ENCODE measurements at places on chromosomes 2 and 18.

GRCh38 chr18:41266616-41267015 lies 688.4 kb upstream of the PIK3C3 start:
- no peak for DNase-seq

DNA sequence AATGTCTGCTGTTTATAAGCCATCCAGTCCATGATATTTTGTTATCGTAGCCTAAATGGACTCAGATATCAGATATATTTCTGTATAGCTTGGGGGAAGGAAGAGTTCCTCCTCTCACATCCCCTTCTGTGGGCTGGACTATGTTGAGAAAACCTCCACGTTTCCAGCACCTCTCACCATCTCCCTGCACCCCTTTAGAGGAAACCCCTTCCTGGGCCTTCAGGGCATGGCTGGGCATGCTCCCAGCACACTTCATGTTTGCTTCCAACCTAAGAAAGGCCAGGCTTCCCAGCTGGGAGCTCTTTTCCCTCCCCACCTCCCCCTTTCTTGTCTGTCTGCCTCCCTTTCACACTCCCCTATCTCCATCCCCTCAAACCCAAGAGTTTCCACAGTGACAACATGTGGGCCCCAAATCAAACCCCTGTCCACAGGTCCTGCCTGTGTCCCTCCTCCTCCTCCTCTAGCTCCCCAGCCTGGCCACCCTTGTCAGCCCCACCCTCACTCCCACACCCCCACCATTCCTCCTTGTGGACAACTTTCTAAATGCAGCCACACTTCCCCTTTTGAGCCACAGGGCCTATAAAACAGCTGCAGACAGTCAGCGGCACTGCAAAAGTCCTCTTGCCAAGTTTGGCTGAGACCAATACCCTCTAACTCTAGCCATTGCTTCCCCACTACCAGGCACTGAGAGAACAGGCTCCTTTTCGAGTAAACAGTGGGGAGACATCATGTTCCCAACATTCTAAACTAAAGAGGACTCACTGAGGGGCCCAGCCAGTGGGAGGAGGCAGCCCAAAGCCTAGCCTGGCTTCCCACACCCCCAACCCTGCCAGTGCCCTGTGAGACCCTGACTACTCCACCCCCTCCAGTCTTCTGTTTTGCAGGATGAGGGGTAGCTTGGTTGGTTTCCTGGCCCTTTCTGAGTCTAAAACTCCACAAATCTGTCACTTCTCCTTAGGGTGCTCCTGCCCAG lies 120.5 kb downstream of the ZFP36L2 start:
- no peak for DNase-seq

- no peak for DNase-seq
Measured at GRCh38 chr18:12282442-12283039, 25.5 kb upstream of the TUBB6 start.

DNA sequence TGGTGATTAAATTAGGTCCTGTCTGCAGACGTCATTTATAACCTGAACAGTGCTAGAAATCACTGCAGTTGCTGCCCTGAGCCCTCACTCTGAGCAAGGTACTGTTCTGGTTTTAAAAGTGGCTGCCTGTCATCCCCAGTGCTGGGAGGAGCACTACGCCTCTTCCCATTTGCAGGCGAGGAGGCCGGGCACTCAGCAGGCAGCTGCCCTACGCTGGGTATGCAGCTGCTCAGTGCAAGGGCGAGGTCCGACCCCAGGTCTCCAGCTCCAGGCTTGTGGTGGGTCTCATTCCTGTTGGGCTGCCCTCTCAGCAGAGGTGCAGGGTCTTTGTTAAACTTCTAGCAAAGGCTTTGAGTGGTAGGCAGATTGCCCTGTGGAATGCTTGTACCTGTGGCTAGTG lies 15.7 kb downstream of the CNDP2 start:
- DNase-seq, result no peak

DNA sequence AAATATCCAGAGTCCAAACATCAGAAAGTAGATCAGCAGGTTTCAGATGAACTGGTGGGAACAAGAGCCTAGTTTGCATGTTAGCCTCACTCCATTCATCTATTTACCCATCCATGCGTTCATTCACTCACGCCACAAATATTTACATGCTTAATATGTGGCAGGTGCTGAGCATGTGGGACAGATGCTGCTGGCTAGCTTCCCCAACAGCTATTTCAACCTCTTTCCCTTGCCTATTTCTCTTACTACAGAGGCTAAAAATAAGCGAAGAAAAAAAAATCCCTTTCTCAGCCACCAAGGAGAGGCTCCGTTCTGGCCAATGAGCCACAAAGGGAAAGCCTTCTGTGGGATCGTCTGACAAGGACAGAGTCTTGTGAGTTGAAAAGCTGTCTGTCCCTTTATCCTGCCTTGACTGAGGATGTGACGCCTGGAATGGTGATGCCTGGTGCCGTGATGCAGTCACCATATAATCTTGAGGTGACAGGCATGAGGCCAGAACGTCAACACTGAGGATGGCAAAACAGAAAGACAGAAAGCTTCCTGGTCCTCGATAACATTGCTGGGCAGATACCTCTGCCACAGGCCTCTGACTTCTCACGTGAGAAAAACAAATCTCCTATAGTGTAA lies 78.2 kb downstream of the KCTD1 start:
- no peak for DNase-seq

DNA sequence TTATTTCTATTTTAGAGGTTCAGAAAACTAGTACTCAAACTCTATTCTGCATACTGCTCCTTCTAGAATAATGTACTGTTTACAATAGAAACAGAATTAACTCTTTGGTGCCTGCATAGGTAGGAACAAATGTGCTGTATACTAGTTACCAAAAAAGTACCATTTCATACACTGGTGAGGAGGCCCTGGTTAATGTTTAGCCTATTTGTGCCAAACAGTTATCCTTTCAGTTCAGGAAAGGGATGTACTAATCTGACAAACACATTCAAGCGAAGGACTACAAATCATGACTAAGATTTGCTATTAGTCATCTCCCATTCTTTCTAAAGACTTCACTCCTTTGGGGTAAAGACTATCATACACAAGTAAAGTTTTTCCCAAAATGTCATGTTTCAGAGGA lies 47.4 kb downstream of the EXOC6B start:
- DNase-seq, result no peak

DNA sequence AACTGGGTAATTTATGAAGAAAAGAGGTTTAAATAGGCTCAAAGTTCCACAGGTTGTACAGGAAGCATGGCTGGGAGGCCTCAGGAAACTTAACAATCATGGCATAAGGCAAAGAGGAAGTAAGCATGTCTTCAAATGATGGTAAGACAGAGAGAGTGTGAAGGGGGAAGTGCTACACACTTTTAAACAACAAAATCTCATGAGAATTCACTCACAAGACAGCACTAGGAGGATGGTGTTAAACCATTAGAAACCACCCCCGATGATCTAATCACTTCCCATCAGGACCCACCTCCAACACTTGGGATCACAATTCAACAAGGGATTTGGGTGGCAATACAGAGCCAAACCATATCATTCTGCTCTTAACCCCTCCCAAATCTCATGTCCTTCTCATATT lies 34.9 kb downstream of the CFAP210 start:
- no peak for DNase-seq

DNA sequence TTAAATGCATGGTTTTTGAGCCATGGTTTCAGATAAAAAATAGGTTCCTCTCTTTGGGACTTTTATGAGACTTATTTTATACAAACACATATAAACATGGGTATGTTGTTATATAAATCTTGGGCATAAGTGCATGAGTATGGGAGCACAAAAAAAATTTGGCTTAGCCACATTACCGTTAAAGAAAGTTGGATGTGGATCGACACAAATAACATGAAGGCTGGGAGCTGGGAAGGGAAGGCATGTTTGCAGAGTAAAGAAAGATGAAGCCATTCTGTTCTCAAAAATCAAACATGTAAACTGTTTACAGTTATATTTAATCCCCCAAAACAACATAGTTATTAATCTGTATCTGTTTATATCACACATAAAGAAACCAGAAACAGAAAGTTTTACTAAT lies 313.8 kb downstream of the NRXN1 start:
- no peak for DNase-seq

DNA sequence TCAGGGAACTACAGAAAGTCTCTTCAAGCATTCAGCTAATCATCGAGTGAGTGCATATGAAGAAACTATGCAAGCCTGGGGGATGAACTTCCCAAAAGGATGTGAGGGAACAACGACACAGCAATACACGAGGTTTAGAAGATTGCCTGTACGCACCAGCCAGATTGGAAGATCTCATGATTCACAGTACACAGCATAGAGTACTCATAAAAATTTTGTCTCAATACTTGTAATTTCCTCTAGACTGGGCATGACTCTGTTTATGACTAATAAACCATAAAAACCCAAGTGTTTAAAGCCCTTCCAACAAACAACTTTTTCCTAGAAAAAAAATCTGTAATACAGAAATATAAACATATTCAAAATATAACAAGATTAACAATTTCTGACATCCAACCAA lies 279.7 kb downstream of the KCNJ3 start:
- no peak for DNase-seq

- no peak for DNase-seq
Measured at GRCh38 chr2:115552726-115553125, 1110.3 kb downstream of the DPP10 start.

DNA sequence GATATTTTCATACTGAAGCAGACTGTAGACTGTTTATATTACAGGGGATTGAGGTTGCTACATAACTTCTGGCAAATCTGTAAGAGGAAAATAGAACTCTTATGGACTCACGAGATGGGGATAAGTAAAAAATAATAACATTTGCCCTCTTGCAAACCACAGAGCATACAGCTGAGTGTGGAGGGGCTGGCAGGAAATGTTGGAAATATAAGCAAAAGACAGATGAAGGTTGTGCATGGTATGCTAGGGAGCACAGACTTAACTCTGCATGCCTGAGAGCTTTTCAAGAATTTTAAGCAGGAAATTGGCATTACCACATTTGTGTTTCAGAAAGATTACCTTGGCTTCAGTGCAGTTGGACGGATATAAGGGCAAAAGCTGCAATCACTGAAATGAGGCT lies 411.1 kb downstream of the RAD51AP2 start:
- no peak for DNase-seq

DNA sequence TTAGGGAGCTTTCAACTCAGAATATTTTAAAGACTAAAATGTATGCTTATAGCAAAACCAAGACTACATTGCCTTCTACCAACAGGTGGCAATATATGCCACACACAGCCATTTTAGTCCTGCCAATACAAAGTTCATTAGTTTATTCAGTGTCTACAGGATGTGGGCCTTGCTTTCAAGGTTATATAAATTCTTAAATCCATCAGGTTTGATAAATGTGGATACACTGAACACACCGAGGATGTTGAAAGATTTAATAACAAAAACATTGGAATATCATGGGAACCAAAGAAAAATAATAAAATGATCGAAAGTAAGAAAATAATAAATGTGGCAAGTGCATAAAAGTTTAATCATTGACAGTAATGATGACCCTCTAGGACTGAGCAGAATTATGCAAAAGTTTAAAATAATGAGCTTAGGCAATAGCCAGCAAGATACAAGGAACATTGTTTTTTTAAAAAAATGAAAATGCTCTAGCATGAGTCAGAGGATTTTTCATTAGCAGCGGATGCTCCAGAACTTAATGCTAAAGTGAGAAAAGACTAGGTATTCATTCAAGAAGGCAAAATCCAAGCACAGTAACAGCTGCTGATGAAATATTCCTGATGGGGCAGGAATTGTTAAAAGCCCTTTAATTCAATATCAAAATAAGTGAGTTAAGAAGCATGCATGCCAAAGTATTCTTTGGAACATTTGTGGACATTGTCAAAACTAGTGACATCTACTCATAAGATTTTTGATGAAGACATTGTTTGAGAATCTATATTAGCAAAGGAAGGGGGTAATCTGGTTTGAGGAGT lies 14.2 kb downstream of the SCN9A start:
- no peak for DNase-seq

DNA sequence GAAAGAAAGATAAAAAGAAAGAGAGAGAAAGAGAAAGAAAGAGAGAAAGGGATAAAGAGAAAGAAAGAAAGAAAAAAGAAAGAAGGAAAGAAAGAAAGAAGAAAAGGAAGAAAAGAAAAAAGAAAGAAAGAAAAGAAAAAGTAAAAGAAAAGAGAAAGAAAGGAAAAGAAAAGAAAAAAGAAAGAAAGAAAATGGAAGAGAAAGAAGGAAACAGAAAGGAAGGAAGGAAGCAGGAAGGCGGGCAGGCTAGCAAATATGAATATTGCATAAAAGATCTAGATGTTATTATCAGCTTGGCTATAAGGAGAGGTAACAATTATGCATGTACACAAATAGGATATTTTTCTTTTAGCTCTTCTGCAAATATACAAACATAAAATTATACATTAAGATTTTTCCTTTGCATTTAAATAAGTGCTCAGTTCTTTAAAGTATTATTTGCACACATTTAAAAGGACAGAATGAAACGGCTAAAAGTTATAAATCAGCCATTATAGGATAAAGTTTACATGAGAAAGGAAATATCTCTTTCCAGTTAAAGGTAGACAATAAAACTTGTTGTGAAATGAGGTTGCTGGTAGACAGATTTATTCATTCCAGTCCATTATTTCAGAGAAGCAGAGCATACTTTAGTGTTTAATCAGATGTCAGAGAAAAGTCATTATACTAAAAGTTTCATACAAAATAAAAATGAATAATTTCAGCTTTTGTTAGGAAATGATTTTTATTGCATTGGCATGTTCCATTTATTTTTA lies 511.4 kb downstream of the KCNJ3 start:
- no peak for DNase-seq

- no peak for DNase-seq
Measured at GRCh38 chr2:85987266-85988174, 98.7 kb upstream of the ST3GAL5 start.

DNA sequence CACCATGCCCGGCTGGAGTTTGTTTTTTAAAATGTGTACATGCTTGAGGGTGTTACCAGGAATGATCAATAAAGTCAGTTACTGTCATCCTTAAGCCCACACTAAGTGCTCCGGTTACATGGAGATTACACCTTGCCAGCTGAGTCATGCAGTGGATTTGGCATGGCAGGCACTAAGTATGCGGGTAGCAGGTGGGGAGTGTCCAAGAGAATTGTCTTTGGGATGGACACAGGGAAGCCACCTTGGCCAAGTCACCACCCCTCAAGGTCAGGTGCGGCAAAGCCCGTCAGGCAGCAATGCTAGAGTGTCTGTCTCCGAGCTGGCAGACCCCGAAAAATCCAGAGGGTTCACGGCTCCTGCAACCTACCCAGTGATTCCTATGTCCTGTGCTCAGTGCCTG lies 54.8 kb downstream of the GBX2 start:
- DNase-seq, result no peak

DNA sequence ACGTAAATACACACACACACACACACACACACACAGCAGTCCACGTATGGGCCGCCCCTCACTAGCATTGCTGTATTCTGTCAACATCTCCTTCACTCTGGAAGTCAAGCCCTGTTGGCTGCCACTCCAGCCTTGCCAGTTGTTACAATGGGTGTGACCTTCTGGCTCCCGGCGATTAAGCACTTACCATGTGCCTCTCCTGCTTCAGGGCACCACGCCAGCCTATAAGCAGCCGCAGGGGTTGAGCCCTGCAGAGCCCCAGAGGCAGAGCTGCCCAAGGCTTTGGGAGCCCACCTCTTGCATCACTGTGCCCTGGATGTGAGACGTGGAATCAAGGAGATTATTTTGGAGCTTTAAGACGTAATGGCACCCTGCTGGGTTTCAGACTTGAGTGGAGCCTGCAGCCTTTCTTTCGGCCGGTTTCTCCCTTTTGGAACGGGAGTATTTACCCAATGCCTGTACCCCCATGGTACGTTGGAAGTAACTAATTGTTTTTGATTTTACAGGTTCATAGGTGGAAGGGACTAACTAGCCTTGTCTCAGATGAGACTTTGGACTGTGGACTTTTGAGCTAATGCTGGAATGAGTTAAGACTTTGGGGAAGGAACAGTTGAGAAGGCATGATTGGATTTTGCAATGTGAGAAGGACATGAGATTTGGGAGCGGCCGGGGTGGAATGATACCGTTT lies 54.5 kb upstream of the ROCK2 start:
- DNase-seq, result no peak

- no peak for DNase-seq
Measured at GRCh38 chr2:225995796-225996461, 596.4 kb downstream of the NYAP2 start.

Measured in stimulated activated CD4-positive, alpha-beta T cell treated with anti-CD3 and anti-CD28 coated beads, TNF-alpha, amount 100 ng/mL, for 4 hours (primary cell).